Stimulated activated CD8-positive, alpha-beta memory T cell treated with anti-CD3 and anti-CD28 coated beads, Interleukin-2, amount 100 ng/mL, for 1 hour (primary cell): ENCODE measurements at places on chromosomes 5 and 9.

- no peak for DNase-seq
Measured at GRCh38 chr9:12054235-12054634, 639.0 kb upstream of the TYRP1 start.

GRCh38 chr5:135079099-135079681 is 45.2 kb upstream of the PITX1 start:
- DNase-seq: no peak

DNA sequence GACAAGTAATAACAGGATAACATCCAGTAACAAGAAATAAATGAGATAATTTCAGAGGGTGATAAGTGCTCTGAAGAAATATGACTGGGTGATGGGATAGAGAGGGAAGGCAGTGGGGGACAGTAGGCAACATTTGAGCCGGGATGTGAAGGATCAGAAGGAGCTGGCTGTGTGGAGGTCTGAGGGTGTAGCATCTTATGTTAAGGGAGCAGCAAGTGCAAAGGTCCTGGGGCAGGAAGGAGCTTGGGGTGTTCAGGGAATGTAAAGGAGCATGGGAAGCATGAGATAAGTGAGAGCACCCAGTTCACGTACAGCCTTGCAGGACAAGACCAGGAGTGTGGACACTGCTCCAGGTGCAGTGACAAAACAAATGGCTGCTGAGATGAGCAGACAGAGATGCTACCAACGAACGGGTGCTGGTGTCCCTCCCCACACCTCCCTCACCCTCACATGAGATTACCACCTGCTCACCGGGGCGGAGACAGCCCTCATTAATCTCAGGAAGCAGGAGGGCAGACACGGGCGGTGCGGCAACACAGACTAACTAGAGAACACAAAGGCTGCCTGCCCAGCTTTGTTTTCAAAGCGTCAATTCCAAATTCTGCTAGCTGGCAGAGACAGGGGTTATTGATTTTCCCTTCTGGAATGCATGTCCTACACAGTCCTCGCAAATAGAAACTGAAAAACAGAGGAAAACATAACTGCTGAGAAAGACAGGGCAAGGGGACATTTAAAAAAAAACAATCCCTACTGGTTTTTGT is 298.1 kb upstream of the PANK3 start:
- no peak for DNase-seq

DNA sequence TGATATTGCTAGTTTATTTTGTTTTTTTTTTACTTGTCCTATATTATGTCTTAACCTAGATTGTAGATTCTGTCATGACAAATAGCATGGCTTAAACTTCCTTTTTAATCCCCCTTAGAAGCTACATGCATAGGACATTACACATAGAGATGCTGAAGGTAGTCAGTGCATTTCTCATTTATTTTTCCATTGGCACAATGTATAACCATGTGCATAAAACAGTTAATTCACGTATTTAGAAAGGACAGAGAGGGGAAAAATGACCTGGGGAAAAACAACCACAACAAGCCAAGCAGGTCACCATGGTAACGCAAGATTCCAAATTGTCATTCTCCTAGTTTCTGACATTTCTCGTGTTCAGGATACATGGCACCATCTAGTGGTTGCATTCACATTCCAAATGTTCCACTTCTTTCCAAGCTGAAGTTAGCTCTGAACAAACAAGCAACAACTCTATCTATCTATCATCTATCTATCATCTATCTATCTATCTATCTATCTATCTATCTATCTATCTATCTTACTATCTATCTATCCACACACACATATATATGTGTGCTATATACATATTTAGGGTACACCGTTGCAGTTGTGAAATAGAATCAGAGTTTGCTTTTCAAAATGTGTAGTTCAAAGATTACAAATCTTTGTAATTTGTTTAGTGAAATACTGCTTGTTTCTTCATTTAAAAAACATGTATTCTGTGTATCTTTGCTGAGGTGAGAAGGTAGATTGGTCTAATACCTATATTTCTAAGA is 487.2 kb upstream of the ST8SIA4 start:
- no peak for DNase-seq

DNA sequence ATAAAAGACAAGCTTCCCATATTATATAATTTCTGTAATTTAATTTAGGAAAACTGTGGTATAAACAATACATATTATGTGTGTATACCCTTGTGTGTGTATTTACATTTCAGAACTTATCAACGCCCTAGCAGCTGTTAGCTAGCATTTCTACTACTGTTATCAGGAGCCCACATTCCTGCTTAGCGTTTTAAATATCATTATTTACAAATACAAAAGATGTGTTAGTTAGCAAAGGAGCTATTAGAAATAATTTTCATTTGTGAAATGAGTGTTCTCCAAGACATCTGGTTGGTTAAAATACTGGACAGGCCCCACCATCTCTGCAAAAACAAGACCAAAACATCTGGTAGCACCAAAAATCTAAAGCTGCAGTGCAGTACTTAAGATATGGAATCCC is 48.0 kb downstream of the EPB41L4A start:
- no peak for DNase-seq

- DNase-seq: no peak
Measured at GRCh38 chr5:78768781-78769380, 120.3 kb upstream of the LHFPL2 start.

GRCh38 chr9:445033-445432 is 230.4 kb downstream of the DOCK8 start:
- no peak for DNase-seq

DNA sequence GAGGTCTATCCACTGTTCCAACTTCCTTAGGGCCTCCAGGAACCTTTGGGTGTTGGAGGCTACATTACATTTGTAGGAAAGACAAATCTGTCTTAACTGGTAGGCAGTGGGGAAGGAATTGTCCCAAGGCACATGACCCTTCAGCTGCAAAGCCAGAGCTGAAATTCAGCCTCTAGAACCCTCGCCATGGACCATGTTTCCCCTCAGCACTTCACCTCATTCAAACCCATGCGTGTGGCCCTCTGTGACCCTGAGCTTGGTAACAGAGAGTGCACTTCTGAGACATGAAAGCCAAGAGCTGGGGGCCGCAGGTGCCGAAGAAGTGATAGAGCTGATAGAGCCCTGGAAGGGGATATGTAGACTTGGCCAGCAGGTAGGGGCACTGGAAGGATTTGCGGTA is 17.2 kb downstream of the TNFSF8 start:
- no peak for DNase-seq

DNA sequence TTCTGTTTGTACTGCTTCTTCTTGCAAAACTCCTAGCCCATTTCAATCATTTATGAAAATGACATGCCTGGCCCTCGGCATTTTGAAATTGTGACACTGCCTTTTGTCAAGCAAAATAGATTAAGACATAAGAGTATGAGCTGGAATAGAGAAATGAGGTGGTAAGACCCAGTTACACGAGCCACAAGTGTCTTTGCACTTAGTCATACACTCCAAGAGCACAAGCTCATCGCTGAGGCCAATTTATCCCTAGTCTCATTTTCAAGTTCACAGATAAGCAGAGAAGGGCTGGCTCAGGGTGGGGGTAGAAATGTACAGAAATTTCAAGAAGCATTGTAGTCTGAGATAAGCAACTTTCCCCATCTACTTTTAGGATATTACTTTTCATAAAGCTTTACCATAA is 40.6 kb upstream of the MAP1B start:
- DNase-seq: no peak

GRCh38 chr5:1761453-1761755 is 38.2 kb downstream of the MRPL36 start:
- DNase-seq: no peak
